ENCODE measurements at places on chromosomes 12 and 14.

- DNase-seq, result no peak
Measured at GRCh38 chr12:15690320-15690719, 98.9 kb downstream of the EPS8 start.

DNA sequence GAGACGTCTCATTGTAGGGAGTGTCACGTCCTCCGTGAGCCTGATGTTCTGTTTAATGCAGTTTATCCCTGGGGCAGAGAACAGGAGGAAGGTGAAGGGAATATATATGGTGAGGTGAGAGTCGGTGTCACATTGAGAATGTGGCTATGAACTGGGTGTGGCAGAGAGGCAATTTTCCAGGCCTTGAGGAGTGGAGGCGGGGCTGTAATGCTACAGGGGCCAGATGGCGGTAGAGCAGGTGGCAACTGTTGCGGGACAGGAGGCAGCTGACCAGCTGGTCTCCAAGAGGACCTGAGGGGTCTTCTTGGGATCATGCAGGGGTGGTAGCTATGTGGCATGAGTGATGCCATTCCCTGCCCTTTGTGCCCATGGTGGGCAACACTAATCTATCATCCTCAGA is 59.6 kb downstream of the CACNA1C start:
- DNase-seq, result no peak

DNA sequence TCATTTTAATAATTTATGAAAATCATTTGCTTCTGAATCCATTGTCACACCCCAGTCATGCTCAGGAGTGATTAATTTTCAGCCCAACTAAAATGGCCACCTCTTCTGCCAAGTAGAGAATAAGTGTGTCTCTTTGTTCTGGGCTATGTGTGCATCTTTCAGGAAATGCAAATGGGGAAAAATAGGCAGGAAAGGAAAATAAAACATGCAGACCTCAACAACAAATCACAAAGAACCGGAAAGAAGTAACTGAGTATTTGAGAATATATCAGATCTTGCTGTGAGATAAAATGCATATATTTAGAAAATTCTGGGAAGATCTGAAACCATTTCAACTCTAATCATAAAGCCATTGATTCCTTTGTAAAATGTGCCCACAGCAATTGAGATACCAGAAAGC is 763.9 kb downstream of the GALC start:
- no peak for DNase-seq

DNA sequence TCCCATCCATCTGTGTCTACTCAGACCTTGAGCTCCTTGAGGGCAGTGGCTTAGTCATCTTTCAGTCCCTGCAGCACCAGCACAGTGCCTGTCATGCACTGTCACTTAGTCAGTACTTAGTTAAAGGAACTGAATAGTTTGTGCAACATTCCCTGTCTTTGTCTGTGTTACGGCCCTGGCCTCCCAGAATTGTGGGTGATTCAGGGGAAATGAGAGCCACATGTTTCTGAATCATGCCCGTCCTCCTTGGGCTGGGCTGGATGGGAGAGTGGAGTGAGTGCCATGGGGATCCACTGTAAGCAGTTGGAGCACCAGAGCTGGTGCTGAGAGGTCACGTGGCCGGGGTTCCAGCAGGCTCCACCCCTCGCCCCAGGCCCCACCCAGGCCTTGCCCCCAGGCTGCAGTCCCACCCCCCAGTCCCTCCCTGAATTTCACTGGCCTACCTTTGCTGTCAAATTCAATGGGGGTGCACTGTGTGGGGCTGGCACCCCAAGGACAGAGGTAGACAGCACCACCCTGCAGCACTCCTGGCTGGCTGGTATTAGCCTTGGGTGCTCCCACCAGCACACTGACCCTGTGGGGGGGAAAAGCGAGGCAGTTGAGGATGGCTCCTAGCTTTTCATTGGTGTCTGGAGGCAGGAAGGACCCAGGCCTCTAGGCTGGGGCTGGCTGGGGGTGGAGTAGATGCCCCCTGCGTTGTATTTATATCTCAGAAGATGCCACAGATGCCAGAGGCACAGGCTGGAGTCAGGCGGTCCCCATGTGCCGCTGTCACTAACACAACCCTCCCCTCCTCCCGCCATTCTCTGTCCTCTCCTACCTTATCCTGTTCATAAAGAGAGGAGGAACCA is 7.5 kb downstream of the ITGA5 start:
- DNase-seq, result no peak

GRCh38 chr14:92409043-92409442 is 86.1 kb downstream of the SLC24A4 start:
- no peak for DNase-seq

GRCh38 chr12:3604748-3605586 is 114.0 kb downstream of the PRMT8 start:
- peak; percentile 37 for DNase-seq

- DNase-seq, result no peak
Measured at GRCh38 chr14:96088911-96089310, 49.7 kb downstream of the C14orf132 start.

- DNase-seq, result no peak
Measured at GRCh38 chr14:101105045-101105444, 201.5 kb upstream of the RTL1 start.

DNA sequence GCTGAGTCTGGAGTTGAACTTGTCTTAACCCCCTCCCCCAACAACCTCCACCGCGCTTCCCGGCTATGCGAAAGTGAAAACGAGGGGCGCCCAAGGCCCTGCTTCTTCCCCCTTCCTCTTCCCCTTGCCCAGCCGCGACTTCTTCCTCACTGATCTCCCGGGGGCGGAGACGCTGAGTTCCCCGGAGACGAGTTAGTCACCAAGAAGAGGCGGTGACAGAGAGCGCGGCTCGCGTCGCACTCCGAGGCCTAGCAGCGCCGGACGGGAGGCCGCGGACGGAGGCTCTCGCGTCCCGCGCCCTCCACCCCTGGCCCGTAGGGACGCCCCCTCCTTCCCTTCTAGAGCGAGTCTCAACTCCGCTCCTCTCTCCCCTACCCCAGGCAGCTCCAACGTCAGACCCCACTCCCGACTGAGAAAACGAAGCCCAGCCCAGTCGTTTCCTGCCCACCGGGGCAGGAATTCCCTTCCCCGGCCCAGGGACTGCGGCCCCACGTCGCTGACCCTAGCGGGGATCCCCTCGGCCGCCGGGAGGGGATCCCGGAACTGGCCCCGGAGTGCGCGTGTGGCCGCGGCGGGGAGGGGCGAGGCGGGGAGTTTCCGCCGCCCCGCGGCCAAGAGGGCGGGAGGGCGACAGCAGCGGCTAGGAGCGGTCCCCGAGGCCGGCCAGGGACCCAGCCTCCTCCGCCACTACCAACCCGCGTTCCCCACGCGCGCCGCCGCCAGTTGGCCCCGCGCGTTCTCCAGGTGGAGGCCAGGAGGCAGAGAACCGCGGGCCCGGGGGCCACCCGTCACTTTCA is 1.4 kb downstream of the BAZ1A start:
- peak; percentile 72 for DNase-seq

DNA sequence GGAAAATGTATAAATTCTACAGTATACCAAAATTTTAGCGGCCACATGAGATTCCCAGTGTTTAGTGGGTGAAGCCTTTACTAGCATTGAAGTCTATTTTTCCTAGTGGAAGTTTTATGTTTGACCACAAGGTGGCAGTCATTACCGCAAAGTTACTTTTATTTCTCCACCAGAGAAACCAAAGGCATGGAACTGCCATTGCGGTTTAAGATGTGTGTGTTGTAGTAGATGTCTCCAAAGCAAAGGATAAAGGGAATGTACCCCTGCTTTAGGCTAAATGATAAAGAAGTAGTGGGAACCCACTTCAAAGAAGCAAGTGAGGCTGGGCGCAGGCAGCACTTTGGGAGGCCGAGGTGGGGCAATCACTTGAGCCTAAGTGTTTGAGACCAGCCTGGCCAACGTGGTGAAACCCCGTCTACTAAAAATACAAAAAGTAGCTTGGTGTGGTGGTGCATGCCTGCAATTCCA is 140.5 kb downstream of the PRKCH start:
- DNase-seq, result peak; percentile 77

DNA sequence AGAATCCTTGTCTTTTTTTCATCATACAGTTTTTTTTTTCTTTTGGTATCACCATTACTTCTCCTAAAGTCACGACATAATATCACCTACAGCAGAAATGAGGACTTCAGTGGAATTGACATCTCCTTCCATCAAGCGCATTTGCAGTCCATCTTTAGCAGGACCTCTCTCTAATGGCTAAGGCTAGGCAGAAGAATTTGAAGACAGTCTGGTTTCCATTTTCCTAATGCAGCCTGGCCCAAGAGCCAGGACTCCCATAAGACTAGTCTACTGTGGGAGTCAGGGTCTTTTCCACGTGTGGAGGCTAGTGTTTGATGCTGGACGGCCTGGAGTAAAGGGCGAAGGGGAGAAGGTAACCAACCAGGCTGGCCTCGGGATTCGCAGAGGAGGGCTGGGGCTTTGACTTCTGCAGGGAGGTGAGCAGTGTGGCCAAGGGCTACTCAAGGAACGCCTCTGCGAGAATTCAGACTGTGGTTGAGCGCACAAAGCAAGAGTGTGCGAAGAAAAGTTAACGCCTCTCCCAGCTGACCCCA is 769 bp upstream of the ZNF740 start:
- DNase-seq, result peak; percentile 62

GRCh38 chr12:90366286-90366685 is 588.7 kb downstream of the CCER1 start:
- DNase-seq, result no peak

DNA sequence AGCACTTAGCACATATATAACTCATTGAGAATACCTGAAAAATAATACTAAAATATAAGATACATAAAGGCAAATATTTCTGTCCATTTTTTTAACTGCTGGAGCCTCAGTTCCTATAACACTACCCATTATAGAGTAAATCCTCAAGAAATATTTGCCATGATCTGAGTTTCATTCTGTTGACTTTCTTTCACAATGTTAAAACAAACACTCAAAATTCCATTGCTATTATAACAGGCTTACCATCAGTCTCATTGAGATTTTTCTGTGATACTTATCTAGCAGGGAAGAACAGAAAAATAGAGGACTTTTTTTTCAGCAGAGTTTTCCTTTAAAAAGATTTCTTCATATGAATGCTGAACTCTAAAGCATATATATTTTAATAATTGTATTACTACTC is 24.5 kb downstream of the LMO3 start:
- no peak for DNase-seq

GRCh38 chr12:68344126-68344525 is 12.0 kb upstream of the MDM1 start:
- DNase-seq, result no peak

DNA sequence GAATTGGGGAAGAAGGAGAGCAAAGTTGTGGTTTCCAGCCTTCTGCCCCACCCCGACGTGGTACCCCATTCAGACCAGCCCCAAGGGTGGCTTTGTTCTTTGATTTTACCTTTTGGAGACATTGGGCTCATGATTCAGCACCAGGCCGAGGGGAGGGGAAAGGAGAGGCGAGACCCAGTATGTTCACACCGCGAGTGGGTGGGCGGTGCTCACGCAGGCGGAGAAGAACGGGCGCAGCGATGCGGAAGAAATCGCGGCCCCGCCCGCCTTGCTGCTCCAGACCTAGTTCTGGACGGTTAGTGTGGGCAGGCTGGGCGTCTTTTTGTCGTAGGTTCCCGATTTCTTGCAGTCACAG is 963 bp downstream of the ATL1 start:
- peak; percentile 31 for DNase-seq

DNA sequence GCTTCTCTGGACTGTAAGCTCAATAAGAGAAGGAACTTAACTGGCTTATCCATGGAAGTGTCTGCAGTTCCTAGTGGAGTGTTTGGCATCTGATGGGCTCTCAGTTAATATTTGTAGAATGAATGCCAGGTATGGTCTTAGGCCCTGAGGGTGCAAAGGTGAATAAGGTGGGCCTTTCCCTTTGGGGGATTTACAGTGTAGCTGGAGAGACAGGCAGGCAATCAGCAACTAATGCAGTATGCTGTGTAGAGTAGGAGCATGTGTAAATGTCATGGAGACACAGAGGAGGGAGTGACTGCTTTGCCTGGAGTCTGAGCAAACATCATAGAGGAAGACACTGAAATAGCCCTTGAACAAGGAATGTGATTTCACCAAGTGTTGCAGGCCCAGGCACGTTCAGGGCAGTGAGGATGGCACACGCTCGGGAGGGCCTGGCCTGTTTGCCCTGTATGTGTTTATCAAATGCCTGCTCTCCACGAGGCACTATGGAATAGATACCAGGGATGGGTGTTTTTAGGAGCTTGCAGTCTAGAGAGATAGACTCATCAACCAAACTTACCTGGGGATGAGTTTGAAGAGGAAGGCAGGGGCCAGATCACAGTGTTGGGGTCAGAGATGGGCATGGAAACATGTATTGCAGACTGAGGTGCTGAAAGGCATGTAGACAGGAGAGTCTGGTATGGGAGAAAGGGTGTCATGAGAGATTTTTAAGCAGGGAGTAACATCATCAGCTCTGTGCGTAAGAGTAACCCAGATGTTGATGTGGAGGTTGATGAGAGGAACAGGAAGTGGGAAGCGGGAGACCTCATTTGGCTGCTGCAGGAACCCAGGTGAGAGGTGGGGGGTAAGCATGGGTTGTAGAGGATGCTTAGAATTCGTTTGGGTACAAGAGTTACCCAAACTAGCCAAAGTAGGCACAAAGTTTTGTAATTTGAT is 54.1 kb downstream of the PLXNC1 start:
- DNase-seq, result no peak

- no peak for DNase-seq
Measured at GRCh38 chr12:5073853-5074252, 30.2 kb downstream of the KCNA5 start.

DNA sequence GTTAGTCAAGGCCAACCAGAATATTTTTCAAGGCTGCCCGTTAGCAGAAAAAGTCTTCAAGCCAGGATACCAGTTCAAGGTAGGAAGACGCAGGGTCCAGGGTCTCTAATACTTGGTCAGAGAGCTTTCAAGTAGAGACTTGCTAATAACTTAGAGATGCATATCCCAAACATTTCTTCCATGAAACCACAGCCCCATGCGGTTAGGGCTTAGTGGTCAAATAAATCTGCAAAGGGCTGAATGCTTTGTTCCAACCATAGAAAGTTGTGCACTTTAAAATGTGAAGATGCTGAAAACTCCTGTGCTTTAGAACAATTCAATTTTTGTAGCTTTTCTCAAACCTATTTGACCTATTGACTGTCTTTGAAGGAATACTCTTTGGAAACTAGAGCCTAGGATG is 208.9 kb downstream of the PIK3C2G start:
- no peak for DNase-seq

DNA sequence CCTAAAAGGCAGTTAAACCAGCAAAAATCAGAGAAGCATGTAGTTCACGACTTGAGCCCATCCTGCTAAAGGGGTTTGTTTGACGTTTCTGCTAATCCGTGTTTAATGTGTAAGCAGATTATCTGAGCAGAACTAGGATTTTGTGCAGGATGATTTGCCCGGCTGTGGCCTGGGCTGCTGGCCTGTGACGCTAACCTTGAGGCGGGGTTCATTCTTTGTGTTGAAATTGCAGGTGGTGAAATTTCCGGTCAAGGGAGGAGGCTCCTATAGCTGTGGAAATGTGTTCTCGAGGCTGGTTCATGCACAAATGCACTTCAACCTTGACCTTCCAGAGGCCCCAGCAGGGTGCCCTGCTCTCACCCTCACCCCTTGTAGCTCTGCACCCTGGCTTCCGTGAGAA is 63.7 kb downstream of the SLC24A4 start:
- DNase-seq, result no peak

All from HT-29 (cell line).